ENCODE measurements at places on chromosomes 11 and 22.

GRCh38 chr11:34416766-34417165, 22.0 kb upstream of the CAT start:
- DNase-seq: no peak

- DNase-seq: peak; percentile 88
These were observed 53.2 kb upstream of the CRTAM start for GRCh38 chr11:122785031-122785541.

DNA sequence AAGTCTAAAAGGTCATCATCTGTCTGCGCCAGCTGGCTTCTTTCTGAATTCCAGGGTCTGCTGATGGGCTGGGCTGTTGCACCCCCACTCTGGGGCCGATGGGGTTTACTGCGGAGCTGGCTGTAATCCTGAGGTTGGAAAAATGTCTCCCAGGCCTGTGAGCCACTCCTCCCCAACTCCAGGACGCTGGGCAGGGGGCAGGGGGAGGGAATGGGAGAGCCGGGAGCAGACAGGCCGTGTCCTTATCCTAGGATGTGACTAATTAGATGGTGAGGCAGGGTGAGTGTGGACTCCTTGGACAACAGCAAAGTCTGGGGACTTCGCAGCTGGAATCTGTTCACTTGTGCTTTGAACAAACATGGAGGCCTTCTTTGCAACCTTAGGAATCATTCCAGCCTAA, 48.7 kb downstream of the LRRC32 start:
- DNase-seq: no peak

- DNase-seq: no peak
These were observed 20.6 kb upstream of the CCDC34 start for GRCh38 chr11:27383645-27384044.

GRCh38 chr11:1091332-1092083, 16.8 kb downstream of the MUC2 start:
- DNase-seq: no peak

DNA sequence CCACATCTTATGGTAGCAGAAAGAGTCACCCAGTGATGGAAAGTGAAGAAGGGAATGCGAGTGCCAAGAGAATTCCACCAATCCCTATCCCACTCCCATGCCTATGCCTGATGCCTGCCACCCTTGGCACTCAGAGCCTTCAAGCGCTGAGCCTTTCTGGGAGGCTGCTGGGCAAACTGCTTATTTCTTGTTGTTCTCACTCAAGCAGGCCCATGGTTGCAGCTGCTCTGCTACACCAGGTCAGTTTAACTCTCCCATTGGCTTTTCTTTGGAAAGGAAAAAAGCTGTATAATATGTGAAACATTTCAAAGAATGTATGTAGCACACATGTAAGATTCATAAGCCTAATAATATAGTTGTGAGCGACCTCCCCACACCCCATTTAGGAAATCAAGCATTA, 41.4 kb downstream of the DGCR2 start:
- no peak for DNase-seq

DNA sequence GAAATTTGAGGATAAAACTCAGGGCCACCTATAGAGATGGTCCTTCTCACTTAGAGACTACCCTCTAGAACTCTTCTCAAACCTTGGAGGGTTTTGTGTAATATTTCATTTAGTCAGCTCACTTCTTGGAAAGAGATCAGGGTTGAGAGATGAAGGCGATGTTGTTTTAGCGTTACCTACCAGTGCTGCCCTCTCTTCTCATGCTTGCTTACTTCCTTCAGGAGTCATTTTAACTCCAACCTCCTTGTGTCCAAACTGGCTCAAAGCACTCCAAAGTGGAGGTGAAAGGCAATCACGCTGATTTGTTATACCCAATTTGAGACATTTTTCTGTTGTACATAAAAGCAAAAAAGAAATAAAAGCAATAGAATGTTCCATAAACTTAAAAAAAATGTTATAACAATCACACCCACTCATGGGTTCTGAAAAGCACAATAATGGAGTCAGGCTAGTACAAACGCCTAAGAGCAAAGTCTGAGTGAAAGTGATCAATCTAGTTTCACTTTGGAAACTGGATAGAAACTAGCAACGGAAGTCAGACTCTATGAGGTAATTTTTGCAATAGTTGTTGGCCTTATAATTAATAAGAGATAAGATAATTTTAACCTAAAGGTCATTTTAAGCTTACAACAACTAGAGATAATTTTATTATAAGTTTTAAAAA, 117.1 kb downstream of the MRTFA start:
- DNase-seq: no peak

GRCh38 chr11:12573707-12574485, 100.3 kb upstream of the TEAD1 start:
- no peak for DNase-seq

- DNase-seq: peak; percentile 75
These were observed 4.5 kb upstream of the NOL12 start for GRCh38 chr22:37681556-37682049.

DNA sequence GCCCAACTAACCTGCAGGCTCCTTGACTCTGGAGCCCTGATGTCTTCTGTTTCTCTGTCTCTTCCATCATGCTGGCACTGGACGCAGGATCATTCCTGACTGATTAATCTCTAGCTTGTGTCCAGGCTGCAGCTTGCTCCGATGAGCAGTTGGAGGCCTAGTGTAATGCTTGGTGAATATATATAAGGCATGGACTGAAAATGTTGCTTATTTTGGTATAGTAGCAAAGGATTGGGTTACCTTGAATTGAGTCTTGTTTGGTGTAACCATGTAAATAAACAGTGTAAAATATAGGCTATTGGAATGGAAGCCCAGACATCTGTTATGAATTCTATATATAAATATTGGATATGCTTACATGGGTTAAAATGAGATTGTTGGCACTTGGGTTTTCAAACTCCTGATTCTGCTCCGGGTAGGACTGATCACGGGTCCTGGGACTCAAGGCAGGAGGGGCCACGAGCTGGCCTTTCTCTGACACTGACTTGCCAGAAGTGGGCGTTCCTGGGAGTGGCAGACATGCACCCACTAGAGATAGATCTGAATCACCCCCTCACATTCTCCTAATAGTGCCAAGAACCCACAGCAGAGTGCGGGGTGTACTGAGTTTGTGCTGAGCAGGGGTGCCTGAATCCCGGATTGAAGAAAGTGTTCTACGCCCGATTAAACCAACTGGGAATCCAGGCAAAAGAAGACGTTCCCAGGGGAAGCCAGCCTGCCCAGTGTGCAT, 25.8 kb downstream of the LRP5 start:
- DNase-seq: no peak

DNA sequence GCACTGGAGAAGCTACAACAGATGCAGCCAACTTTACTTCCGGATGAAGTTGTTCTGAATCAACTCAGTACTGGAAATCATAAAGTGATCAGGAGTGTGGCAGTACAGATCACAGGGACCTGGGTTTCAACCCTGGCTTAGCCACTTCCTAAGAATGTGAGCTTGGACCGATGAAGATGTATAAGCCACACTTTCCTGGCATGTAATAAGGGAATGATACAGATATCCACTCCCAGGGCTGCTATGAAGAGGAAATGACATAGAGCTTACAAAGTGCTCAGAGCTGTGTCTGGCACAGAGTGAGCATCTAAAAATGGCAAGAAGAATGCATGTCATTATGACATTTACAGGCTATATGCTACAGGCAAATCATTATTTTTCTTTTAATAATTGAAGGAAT, 378.7 kb downstream of the NTM start:
- no peak for DNase-seq

GRCh38 chr11:131980888-131981668, 610.7 kb downstream of the NTM start:
- DNase-seq: no peak

- DNase-seq: no peak
These were observed 141.5 kb upstream of the UBASH3B start for GRCh38 chr11:122513997-122514396.

DNA sequence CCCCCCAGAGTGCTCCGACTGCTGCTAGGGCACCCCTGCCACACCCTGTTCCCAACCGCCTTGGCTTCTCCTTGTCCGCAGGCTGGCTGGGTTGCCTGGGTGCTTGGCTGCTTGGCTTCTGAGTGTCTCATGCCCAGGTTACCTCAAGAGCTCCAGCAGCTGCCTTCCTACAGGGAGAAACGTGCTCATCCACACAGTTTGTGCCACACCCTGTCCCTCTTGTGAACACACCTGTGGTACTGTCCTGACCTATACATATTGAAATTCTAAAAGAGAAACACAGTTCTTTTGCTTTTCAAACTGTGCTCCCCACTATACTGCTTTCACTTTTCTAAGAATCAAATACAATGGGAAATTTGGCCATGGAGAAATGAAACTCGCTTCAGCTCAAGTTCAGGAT, 191.4 kb downstream of the DBX1 start:
- DNase-seq: no peak

DNA sequence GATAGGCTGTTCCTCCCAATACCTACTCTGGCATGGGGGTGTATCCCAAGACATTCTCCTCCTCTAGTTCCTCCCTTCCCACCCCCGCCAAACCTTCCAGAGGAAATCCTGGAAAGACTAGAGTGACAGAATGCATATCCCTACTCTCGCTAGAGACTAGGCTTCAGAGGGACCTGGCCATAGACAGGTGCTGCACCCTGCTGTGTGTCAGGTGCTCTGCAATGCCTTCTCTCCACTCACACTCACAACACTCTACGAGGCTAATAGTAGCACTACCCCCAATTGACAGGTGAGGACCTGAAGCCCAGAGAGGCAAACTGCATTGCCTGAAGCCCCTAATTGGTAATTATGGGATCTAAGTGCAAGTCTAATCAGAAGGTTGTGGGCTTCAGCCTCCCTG, 46.2 kb upstream of the LMO1 start:
- no peak for DNase-seq

DNA sequence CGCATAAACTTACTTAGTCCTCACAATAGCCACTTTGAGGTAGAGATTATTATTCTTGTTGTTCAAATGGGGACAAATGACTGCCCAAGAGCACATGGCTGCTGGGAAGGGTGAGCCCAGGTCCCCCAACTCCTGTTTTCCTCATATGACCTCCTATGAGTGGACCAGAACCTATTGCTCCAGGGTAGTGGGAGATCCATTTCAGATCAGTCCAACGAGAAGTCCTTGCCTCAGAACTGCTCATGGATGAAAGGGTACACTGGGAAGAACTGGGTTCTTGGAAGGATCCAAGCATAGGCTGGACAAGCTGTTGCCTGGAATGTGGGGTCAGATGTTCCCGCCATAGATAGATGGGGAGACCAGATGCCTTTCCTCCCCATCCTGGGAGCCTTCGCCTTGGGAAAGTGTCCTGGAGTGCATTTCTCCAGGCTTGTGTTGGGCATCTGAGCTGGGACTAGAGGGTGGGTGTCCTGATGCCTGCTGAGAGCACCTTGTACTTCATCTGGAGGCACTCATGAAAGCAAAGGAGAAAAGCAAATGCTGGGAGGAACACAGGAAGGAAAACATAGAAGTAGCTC, 146.3 kb upstream of the B3GAT1 start:
- no peak for DNase-seq

DNA sequence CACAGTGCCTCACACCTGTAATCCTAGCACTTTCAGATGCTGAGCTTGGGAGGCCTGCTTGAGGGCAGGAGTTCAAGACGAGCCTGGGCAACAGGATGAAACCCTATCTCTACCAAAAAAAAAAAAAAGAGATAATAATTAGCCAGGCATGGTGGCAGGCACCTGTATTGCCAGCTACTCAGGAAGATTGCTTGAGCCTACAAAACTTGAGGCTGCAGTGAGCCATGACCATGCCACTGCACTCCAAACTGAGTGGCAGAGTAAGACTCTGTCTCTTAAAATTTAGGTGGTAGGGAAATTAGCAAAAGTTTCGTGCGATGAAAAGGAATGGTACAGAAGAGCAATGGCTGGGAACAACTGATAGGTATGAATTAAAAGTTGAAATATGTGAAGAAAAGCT, 18.0 kb downstream of the ST13 start:
- no peak for DNase-seq

DNA sequence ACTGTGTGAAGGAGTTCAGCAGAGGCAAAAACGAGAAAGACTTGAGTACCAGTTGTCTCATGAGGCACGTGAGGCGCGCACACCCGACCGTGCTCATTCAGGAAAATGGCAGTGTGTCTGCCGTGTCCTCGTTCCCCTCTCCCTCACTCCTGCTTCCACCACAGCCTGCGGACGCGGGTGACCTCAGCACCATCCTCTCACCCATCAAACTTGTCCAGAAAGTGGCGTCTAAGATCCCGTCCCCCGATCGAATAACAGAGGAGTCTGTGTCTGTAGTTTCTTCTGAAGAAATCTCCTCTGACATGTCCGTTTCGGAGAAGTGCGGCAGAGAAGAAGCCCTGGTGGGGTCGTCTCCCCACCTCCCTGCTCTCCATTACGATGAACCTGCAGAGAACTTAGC, 30.4 kb downstream of the ZBED4 start:
- DNase-seq: no peak

DNA sequence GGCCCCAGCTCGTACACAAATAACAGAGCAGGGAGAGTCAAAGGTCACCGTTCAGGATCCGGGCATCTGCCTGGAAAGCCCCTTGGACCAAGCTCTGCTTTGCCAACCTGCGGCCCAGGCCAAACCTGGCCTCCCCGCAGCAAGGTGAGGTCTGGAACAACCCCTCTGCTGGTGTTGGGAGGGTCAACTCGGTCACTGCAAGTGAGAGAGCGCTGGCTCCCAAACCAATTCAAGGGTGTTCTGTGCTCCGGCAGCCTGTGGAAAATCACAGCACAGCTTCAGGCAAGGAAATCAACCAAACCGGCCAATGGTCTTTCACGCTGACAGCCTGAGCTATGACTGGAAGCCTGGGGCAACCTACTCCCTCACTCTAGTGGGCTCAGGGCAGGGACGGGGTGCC, 63.4 kb downstream of the MYH9 start:
- DNase-seq: no peak

DNA sequence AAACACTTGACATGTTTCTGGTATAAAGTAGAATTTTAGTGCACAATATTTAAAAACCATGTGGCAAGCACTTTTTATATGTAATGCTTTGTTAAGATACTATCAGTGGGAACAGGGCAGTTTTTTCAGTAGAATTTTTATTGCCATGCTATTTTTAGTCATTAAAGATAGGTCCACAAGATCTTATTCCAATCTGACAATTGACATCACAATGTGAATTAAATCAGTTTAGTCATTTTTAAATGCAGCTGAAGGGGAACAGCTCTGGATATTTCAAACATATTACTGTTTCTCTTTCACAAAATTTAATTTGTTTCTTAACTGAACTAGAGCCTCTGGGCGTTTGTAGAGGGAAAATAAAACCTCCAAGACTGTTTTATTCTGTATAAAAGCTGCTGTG, 194.1 kb downstream of the MSANTD4 start:
- DNase-seq: no peak

DNA sequence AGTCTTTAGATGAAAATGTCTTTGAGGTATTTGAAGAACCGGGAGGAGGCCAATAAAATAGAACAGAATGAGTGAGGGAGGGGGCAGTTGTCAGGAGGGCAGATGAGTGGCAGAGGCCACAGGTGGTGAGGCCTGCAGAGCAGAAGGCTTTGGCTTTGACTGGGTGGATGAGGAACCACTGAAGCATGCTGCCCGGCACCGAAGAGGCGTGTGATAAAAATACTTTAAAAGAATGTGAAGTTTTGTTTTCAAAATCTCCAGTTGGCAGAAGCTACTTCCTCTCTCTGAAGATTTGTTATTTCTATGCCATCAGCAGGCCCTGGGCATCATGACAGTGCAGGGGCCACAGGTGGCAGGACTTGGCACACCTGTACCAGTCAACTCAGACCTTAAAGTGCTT, 6.3 kb downstream of the MS4A12 start:
- no peak for DNase-seq

Data from cerebellum (tissue), 4 donors.